ENCODE measurements at places on chromosomes 5 and 9.
A peak's percentile ranks its signal among the peaks of the same experiment; 100 is the strongest.

DNA sequence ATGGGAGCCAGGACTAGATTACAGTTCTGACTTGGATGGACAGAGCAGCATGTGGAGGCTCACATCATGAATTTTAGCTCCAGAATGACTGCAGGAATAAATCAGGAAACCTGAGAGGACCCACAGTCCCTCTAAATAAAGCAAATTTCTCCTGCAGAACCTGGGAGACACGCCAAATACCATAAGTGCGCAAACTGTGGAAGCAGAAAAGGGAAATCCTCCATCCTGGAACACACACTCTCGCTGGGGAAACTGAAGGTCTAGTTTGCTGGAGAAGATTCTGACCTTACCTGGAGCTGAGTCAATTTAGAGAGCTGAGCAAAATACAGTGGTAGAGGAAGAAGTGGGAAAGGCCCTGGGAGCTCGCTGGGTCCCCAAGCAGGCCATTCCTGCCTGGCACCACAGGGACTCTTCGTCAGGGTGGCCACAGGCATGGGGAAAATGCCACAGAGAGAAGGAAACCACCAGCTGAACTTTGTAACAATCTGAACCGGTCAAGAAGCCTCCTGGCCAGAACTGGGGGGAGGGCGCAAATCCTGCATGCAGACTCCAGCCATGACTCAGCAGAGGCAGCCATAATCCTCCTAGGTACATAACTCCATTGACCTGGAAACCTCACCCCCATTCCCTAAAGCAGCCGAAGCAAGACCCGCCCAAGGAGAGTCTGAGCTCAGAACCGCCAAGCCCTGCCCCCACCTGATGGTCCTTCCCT is 390.9 kb downstream of the LRRC70 start:
- no peak for DNase-seq

DNA sequence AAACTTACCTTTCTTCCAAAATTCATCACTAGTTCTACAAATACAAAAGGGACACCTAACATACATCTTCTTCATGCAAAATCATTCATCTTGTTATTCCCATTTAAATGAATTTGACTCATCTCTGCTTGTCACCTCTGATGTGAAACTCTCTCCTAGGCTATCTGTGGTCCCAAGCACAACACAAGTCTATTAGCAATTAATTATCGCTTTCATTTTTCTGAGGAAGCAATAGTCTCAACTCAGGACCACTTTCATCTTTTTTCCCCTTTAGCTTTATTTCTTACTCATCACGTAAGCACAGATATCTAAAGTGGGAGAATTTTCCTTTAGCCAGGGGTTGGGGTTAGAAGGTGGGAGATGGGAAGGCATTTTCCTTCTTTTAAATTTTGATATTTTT is 131.9 kb downstream of the ST8SIA4 start:
- DNase-seq = no peak

DNA sequence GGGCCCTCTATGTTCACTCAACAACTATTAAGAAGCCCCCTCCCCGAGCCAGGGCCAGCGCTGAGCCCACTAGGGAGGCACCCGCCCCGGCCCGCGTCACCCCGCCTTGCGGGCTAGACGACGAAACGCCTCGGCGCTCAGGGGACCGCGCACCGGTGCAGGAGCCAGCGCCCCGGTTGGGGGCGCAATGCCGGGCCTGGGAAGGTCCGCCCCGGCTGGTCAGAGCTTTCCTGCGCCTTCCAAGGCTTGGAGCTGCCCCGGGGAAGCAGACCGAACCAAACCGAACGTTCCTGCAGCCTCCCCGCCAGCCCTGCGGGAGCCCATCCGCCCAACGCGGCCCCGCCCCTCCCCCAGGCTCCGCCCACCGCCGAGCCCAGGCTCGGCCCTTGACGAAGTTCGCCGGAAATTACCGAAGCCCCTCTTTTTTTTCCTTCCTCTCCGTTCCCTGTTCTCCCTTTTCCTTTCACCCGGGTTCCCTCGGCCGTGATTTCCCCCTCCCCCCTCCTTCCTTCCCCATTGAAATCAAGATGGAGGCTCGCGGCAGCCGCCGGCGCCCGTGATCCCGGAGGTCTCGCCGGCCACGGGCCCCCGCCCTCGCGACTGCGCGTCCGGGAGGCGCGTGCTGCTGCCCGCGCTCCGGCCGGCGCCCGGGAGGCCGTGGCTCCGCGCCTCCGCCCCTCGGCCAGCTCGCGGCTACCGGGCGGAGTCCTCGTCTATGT is at the start of gene TRIO:
Gene TRIO, plus strand, starts transcription at position 516 of the 719 bp plus-strand sequence. CDS start 384 bp downstream, outside the sequence.
- DNase-seq = peak; percentile 62

GRCh38 chr5:173989432-173990082 is 587 bp downstream of the C5orf47 start:
- DNase-seq = no peak

DNA sequence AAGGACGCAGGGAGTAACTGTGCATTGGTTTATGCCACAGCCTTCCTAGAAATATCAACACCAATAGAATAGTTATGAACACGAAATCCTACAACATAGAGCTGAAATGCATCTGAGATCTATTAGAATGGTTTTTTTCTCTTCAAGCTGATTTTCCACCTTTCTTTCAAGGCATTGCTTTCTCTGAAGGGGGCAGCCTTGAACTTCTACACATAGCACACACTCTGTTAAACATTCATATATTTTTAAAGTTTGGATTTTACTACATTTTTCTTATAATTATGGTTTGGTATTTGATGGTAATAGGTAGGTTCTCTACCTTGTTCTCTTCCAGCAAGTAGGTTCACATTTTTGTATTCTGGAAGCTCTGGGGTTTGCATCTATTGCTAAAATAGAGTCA is 661.8 kb downstream of the SEMA5A start:
- no peak for DNase-seq

DNA sequence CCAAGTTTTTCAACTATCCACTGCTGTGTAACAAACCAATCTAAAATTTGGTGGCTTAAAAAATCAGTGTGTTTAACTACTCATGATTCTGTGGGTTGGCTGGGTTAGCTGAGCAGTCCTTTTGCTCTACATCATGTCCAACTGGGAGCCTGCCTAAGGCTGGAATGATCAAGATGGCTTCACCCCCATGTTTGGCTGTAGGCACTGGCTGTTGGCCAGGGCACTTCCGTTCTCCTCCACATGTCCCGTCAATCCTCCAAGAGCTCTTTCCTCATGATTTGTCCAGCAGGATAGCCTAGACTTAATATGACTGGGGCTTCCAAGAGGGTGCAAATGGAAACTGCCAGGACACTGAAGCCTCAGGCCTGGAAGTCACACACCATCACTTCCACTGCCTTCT is 17.0 kb upstream of the TSSK1B start:
- DNase-seq = no peak

- no peak for DNase-seq
Observed at GRCh38 chr5:43362725-43363435, 49.3 kb downstream of the CCL28 start.

GRCh38 chr5:168793841-168794837 is 215.0 kb upstream of the PANK3 start:
- no peak for DNase-seq
